ENCODE measurements at places on chromosomes 2 and 18. TPM values are rescaled to one million over a fixed set of nuclear protein-coding genes. Genes with fewer than 3 reads are reported as not detected.

- no peak overlapping the region for H3K4me3 ChIP-seq
- no peaks in the 10 kb centered on the region for H3K36me3 ChIP-seq
- H3K4me1 ChIP-seq: no peaks in the 10 kb centered on the region
- DNase-seq: no peak
These were observed 417.6 kb upstream of the MEX3C start for GRCh38 chr18:51614967-51615571.

Gene FARP2
- total RNA-seq: 43.5 TPM

GRCh38 chr2:155169317-155169716 lies 470.8 kb downstream of the KCNJ3 start:
- no peak overlapping the region for H3K4me3 ChIP-seq
- H3K4me1 ChIP-seq: no peaks in the 10 kb centered on the region
- no peaks in the 10 kb centered on the region for H3K27me3 ChIP-seq
- H3K27ac ChIP-seq: no peak overlapping the region

DNA sequence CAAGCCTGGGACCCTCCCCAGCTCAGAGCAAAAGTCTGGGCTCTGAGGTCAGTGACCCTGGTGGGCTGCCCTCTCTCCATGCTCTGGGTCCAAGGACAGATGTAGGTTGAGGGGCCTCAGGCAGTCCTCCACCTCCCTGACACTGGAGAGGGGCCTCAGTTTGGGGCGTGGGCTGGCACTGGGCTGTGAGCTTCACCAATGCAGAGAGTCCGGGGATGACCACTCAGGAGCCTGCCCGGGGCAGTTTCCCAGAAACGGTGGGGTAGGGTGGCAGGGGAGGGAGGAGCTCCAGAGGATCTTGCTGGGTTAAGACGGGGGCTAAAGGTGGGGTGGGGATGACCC lies 40.5 kb upstream of the SMAD7 start:
- H3K4me1 ChIP-seq: peaks cover 14% of the 10 kb centered on the region
- DNase-seq: no peak
- H3K27ac ChIP-seq: no peak overlapping the region
- H3K36me3 ChIP-seq: no peaks in the 10 kb centered on the region
- no peaks in the 10 kb centered on the region for H3K27me3 ChIP-seq
- H3K4me3 ChIP-seq: no peak overlapping the region

GRCh38 chr2:69149631-69150215 lies 136.7 kb downstream of the ANTXR1 start:
- no peak overlapping the region for H3K4me3 ChIP-seq
- H3K36me3 ChIP-seq: no peaks in the 10 kb centered on the region
- no peaks in the 10 kb centered on the region for H3K27me3 ChIP-seq

DNA sequence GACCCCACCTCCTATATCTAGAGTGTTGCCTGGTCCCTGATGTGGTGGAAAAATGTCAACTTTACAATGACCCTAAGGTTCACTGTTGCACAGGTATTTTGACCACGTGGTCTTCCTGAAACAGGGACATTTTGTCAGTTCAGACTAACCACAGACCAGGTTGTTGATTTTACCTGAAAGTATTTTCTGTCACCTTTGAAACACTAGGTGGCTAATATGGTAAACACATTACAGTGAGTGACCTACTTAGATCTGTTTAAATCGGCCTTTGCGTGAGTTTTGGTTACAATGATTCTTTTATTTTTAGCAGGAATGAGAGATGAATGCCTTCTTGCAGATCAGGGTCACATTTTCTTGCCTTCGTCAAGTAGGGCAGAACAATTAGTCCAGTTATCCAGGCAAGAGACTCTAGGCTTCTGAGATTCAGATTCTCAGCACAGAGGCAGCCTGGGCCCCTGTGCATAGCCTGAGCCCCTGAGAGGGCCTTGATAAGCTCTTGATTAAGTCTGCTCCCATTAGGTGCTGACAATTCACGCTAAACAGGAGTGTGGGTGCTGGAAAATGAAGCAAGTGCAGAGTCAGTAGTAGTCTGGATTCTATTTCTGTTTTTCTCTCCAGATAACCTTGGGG lies 226.2 kb downstream of the KCNS3 start:
- H3K27ac ChIP-seq: no peak overlapping the region
- H3K4me1 ChIP-seq: no peaks in the 10 kb centered on the region
- no peak for DNase-seq
- H3K27me3 ChIP-seq: no peaks in the 10 kb centered on the region
- H3K36me3 ChIP-seq: no peaks in the 10 kb centered on the region

- H3K4me1 ChIP-seq: peaks cover 3% of the 10 kb centered on the region
- H3K36me3 ChIP-seq: no peaks in the 10 kb centered on the region
- DNase-seq: no peak
- no peaks in the 10 kb centered on the region for H3K27me3 ChIP-seq
- no peak overlapping the region for H3K27ac ChIP-seq
- H3K4me3 ChIP-seq: no peak overlapping the region
These were observed 41.0 kb downstream of the SMAD7 start for GRCh38 chr18:48909721-48910120.

- no peaks in the 10 kb centered on the region for H3K4me1 ChIP-seq
- DNase-seq: no peak
- no peak overlapping the region for H3K4me3 ChIP-seq
These were observed 26.5 kb upstream of the CHST9 start for GRCh38 chr18:27211569-27211968.

Gene IFIH1
- 21.0 TPM for total RNA-seq

GRCh38 chr18:75529394-75529793 lies 101.9 kb upstream of the SMIM21 start:
- no peaks in the 10 kb centered on the region for H3K36me3 ChIP-seq
- no peak overlapping the region for H3K27ac ChIP-seq
- no peak overlapping the region for H3K4me3 ChIP-seq
- H3K4me1 ChIP-seq: no peaks in the 10 kb centered on the region

GRCh38 chr2:138334323-138334722 lies 167.2 kb upstream of the SPOPL start:
- H3K4me3 ChIP-seq: no peak overlapping the region
- no peak overlapping the region for H3K27ac ChIP-seq
- H3K4me1 ChIP-seq: no peaks in the 10 kb centered on the region
- H3K36me3 ChIP-seq: no peaks in the 10 kb centered on the region
- no peaks in the 10 kb centered on the region for H3K27me3 ChIP-seq

DNA sequence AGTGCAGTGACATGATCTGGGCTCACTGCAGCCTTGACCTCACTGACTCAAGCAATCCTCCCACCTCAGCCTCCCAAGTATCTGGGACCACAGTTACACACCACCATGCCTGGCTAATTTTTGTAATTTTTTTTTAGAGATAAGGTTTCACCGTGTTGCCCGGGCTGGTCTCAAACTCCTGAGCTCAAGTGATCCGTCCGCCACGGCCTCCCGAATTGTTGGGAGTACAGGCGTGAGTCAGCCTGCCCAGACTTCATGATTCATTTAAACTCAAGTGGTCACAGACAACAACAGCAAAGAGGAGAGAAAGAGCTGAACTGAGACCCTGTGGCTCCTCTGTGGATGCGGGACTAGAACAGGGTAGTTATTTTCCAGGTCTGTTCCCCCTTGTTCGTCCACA lies 83.0 kb downstream of the TSHZ1 start:
- no peak overlapping the region for H3K4me3 ChIP-seq

DNA sequence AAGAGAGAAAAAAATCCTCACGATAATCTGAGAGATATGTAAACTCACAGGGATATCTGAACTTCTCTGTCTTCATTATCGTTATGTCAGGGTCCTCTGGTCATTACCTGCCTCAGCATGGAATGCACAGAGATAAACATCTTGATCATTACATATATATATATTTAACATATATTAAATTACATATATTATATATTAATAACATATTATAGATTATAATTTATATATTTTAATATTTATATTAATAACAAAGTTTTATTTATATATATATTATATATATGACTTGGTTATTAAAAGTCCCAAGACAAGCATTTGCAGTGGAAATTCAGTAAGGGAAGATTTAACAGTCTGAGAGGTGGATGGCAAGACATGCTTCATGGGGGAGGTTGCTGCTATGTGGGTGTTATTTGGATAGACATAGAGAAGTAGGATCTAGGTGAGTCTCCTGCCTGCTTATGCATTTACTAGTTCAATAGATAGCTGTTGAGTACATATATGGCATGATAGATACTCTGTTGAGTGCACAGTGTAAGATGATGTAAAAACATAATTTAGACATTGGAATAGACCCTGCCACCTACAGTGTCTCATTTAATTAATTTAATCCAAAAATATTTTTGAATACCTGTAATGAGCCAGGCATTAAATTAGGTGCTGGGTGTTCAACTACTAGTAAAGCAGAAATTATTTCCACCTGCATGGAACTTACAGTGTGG lies 255.2 kb downstream of the RAD51AP2 start:
- no peaks in the 10 kb centered on the region for H3K4me1 ChIP-seq
- no peaks in the 10 kb centered on the region for H3K36me3 ChIP-seq
- H3K4me3 ChIP-seq: no peak overlapping the region
- no peak overlapping the region for H3K27ac ChIP-seq

Gene ERFE
- total RNA-seq: not detected

GRCh38 chr18:9994701-9995235 lies 81.0 kb downstream of the VAPA start:
- DNase-seq: no peak
- no peaks in the 10 kb centered on the region for H3K36me3 ChIP-seq
- H3K27ac ChIP-seq: no peak overlapping the region
- no peaks in the 10 kb centered on the region for H3K27me3 ChIP-seq
- H3K4me3 ChIP-seq: no peak overlapping the region

- no peak overlapping the region for H3K27ac ChIP-seq
- no peak for DNase-seq
- H3K27me3 ChIP-seq: no peaks in the 10 kb centered on the region
- no peak overlapping the region for H3K4me3 ChIP-seq
These were observed 1269.9 kb upstream of the GYPC start for GRCh38 chr2:125386074-125386473.

DNA sequence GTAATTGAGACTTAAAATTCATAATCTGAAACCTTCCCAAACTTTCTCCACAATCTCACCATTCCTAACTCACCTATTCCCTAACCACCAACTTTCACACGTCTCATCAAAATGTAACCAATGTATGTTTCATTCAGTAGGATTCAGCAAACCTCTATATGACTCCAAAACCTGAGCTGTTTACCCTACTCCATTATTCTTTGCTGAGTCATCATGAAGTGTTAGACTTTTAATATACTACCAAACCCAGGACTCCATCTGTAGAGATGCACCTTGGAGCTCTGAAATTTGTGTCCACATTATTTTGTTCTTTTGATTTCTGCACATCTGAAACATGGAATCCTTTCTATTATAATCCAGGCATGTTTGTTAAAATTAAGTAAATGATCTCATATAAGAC lies 727.0 kb upstream of the PIK3C3 start:
- H3K27ac ChIP-seq: no peak overlapping the region
- H3K4me3 ChIP-seq: no peak overlapping the region
- H3K36me3 ChIP-seq: no peaks in the 10 kb centered on the region
- H3K4me1 ChIP-seq: no peaks in the 10 kb centered on the region
- no peaks in the 10 kb centered on the region for H3K27me3 ChIP-seq
- DNase-seq: no peak

DNA sequence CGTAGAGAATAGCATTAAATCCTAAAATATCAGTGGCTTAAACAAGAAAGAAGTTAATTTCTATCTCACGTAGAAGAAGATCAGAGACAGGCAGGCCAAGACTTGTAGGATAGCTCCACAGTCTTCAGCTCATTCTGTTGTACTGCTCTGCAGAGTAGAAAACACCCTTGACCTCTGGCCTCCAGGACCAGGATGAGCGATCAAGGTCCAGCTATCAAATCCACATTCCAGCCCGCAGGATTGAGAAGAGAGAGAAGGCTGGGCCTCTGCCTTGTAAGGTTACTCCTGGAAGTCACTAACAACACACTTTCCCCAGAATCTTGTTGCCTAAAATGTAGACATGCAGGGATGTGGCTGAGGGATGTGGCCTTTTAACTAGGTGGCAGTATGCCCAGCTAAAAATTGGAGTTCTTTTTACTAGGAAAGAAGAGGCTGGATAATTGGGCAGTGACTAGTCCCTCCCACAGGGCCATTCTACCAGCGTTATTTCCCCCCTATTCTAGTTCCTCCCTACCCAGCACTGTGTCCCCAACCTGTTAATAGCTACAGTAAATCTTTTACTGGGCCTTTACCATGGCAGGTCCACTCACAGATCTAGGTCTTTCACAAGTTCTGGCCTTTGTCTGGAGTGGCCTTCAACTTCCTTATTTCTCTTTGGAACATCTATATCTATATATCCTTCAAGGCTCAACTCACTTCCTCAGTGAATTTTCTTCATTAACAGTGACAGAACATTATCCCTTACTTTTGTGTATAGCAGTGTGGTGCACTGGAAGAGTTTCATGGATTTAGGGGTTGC lies 165.0 kb downstream of the DIS3L2 start:
- H3K27ac ChIP-seq: no peak overlapping the region
- no peaks in the 10 kb centered on the region for H3K4me1 ChIP-seq
- H3K4me3 ChIP-seq: no peak overlapping the region
- H3K36me3 ChIP-seq: no peaks in the 10 kb centered on the region
- H3K27me3 ChIP-seq: no peaks in the 10 kb centered on the region
- no peak for DNase-seq

Data from upper lobe of left lung (tissue), 6 donors.